ENCODE measurements at places on chromosomes 12 and 14. TPM values are rescaled to one million over a fixed set of nuclear protein-coding genes. Genes with fewer than 3 reads are reported as not detected.

- no peak for DNase-seq
Measured at GRCh38 chr14:89827265-89827664, 127.3 kb downstream of the EFCAB11 start.

Gene WSCD2
- total RNA-seq, result not detected

GRCh38 chr14:64249363-64249762, 44.8 kb downstream of the ESR2 start:
- DNase-seq, result no peak

Gene CISTR
- total RNA-seq, result not detected

- DNase-seq, result no peak
Measured at GRCh38 chr14:65006261-65006721, 19.6 kb downstream of the FNTB start.

- peak; percentile 13 for DNase-seq
Measured at GRCh38 chr12:45458854-45459807, 243.2 kb downstream of the ANO6 start.

Gene IL22
- not detected for total RNA-seq

GRCh38 chr14:68636597-68636996, 156.3 kb downstream of the ZFP36L1 start:
- DNase-seq, result no peak

Gene MYO1H
- not detected for total RNA-seq

DNA sequence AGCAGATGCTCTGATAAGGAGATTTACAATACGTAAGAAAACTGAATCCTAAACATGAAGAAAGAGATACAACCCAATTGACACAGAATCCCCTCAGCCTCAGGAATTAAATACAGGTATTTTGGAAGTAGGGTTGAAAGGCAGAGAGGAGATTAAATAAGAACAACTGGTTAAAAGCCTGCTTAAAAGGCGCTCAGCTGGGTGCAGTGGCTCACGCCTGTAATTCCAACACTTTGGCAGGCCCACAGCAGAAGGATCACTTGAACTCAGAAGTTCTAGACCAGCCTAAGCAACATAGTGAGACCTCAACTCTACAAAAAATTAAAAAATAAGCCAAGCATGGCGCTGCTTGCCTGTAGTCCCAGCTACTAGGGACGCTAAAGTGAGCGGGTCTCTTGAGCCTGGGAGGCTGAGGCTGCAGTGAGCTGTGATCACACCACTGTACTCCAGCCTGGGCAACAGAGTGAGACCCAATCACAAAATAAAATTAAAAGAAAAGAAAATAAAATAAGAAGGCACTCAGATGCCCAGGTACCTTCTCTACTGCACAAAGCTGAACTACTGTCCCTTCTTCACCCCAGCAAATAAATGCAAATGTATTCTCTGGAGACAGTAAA, 32.9 kb downstream of the MED13L start:
- DNase-seq, result no peak

GRCh38 chr14:65092349-65092748, 10.0 kb downstream of the MAX start:
- DNase-seq, result no peak

DNA sequence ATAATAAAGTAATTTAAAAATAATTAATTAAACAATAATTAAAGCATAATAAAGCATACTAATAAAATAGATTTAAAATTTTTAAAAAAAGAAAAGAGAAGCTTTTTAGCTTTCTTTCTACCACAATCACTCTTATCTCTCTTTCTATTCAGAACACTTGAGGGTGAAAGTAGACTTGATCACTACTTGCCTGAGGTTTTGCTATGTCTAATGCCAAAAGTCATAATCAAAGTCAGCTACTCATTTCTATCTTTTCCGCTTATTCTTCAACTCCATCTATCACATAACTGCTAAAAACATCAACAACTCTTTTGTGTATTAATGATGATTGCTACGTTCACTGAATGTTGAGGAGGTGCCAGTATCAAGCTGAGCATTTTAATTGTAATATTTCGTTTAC, 202.0 kb upstream of the KRR1 start:
- no peak for DNase-seq

DNA sequence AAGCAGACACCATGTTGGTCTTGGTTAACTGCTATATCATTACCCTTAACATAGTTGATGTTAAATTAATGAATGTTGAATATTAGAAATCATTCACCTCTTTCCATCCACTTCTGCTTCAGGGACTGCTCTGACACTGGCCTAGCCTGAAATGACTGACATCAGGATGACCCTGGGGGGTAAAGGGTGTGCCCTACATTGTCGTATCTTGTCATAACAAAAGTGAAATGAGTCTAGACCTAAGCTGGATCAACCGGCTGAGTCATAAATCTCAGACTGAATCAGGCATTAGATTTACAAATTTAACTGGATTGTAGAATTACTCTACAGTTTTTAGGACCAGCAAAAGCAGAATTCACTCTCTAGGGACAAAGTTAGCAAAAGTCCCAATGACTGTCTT, 35.3 kb downstream of the KICS2 start:
- DNase-seq, result peak; percentile 47

- peak; percentile 92 for DNase-seq
Measured at GRCh38 chr12:53561590-53561953, 54.3 kb upstream of the NPFF start.

Gene SLC38A4
- 2.3 TPM for total RNA-seq

Gene NDUFA12
- 166 TPM for total RNA-seq

GRCh38 chr12:83821967-83822366, 1090.6 kb downstream of the SLC6A15 start:
- no peak for DNase-seq

- DNase-seq, result no peak
Measured at GRCh38 chr14:20499108-20499507, 6.2 kb upstream of the RNASE10 start.

Gene CYP27B1
- total RNA-seq, result 0.56 TPM

DNA sequence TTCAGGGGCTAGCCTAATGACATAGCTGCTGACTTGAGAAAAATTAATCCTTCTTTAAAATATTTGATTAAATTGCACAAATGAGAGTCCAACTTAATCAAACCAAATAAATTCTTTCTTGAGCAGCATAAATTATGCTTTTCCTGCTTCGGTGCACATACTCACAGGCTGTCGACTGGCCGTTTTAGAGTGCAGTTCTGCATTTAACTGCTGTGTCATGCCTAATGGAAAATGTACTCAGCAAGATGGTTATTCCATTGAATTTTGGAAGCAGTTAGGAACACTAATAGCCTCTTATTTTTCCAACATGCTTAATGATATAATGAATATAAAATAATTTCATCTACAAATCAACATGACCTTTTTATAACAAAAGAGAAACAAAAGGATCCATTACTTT, 266.1 kb upstream of the LRIG3 start:
- no peak for DNase-seq

DNA sequence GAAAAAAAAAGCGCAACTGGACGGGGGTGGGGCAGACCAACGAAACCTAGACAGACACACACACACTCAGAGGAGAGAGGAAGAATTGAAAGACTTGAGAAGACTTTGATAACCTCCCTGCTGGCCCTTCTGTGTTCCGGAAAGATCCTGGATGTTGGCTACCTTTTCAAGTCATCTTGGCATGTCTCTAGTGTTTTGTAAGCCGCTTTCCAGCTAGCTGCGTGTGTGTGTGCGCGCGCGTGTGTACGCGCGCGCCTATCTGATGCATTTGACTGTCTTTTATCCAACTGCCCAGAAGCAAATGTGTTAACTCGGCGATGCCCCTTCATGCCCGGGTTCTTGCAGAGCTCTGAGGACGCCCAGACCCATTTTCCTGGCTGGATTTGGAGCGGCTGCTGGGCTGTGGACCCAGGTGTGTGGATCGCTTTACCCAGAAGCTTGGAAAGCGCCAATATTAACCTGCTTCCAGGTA, 664 bp downstream of the LRFN5 start:
- DNase-seq, result no peak

Gene GALNT8
- total RNA-seq, result not detected

DNA sequence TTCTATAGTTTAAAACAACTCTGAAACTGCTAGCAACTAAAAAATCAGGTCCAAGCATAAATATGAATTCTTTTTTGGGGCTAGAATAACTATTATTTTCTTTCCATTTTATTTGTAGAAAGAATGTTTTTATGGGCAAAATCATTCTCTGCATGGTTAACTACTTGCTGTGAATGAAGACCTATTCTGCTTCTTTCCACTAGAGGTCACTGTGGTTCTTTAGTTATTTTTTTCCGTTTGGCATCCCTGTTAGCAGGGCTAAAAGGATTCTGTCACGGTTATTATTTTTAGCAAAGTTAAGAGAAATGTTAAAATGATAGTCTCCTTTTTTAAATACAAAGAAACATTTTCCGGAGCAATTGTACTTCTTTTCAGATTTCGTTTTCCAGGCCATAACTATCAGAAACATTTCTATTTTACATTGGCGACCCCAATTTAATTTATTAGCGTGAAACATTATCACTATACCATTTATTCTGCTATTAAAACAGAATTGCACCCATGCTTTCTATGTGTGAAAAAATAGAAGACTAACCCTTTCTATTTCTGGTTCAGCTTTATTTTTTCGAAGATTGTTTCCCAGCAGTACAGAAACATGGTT, 404.8 kb downstream of the ATP23 start:
- DNase-seq, result peak; percentile 62

DNA sequence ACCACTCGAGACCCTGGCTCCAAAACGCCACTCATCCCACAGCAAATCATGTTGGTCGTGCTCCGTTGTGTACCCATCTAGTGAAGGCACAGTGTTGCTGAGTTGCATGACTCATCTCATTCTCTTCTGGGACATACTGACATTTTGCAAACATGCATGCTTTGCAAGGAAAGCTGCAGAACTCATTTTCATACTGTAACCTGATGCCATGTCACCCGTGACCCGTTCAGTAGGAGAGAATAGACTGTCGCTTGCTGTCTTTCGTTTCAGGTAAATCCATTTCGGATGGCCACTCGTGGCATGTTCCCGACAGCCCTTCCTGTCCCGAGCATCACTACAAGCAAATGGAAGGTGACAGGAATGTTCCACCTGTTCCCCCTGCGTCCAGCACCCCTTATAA, 78.2 kb downstream of the ESR2 start:
- peak; percentile 10 for DNase-seq

- peak; percentile 64 for DNase-seq
Measured at GRCh38 chr14:75050852-75051555, at the start of gene MLH3. Gene MLH3 (minus strand): TSS chr14:75051467. CDS start chr14:75049655, 1,812 bp downstream.

DNA sequence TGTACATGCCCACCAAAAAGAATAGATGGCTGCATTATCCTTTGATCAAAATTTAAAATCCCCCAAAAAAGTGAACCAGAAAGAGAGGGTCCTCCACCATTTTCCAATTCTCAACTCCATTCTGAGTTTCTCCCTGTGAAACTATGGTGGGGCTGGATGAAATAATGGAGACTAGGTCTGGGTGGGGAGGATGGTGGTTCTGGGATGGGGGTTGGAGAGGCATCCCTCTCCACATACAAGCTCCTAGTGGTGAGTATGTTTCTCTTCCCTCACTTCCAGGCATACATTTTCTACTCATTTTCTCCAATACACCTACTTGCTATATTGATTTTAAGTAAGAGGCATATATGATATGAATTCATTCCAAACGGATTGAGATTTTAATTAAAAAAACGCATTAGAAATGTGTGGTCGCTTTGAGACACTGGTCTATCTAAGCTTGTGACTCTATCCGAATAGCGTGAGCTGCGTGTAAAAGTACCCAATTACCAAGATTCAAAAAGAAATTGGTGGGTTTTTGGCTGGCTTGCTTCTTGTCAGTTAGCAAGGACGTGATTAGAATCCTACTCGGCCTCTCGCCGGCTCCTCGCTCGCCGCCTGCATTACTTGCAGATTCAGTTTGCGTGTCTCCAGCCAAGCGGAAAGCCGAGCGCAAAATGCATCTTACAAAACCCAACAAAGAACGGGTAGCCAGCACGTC, 3.4 kb downstream of the ASCL1 start:
- no peak for DNase-seq

DNA sequence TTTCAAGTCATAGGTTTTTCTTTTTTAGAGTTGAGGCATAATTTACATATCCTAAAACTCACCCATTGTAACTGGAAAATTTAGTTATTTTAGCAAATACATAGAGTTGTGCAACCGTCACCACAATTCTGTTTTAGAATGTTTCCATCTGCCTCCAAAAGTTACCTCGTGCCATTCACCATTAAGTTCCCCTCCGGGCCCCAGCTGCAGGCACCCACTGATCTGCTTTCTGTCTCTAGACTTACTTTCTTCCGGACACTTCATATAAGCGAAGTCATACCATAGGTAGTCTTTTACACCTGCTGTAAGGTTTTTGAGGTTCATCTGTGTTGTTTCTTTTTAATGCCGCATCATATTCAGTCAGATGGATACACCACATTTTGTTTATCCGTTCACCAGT, 28.7 kb downstream of the PPP2R5C start:
- DNase-seq, result no peak

Gene ANKRD9
- total RNA-seq, result 3.9 TPM

Gene COCH
- 0.28 TPM for total RNA-seq

- DNase-seq, result no peak
Measured at GRCh38 chr14:88270776-88271175, 52.3 kb downstream of the KCNK10 start.

DNA sequence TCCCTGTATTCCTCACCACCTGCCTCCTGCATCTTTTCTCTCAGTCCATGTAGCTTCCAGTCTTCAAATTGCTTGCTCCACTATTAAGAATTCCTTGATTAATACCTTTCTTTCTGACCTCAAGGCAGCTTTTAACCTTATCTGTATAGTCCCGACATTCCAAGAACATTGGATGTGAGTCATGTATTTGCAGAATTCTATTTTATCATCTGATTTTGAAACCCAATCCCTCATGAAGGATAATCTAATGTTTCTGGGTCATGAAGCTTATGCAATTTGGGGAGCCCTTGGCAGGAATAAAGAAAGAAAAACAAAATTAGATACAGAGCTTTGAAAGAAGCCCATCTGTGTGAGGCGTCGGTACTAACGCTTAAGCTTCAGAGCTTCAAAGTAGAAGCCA, 63.4 kb upstream of the CCND2 start:
- DNase-seq, result no peak

- DNase-seq, result peak; percentile 96
Measured at GRCh38 chr12:100058482-100059029, 73.8 kb upstream of the ANKS1B start.

DNA sequence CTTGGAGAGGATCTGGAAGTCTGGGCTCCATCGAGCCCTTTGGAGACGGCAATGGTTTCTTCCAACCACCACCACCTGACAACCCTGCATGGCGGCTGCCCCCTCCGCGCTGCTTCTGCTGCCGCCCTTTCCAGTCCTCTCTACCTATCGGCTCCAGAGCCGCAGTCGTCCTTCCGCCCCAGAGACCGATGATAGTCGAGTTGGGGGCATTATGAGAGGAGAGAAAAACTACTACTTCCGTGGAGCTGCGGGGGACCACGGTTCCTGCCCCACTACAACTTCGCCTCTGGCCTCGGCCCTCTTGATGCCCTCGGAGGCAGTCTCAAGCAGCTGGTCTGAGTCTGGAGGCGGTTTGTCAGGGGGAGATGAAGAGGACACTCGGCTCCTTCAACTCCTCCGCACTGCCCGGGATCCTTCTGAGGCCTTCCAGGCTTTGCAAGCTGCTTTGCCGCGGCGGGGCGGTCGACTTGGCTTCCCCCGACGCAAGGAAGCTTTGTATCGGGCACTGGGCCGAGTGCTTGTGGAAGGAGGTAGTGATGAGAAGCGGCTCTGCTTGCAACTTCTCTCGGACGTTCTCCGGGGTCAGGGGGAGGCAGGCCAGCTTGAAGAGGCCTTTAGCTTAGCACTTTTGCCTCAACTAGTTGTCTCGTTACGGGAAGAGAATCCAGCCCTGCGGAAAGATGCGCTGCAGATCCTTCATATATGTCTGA, 499 bp downstream of the TOGARAM1 start:
- DNase-seq, result peak; percentile 54

All from IMR-90 (cell line).